ENCODE measurements at places on chromosomes 13 and 19.

DNA sequence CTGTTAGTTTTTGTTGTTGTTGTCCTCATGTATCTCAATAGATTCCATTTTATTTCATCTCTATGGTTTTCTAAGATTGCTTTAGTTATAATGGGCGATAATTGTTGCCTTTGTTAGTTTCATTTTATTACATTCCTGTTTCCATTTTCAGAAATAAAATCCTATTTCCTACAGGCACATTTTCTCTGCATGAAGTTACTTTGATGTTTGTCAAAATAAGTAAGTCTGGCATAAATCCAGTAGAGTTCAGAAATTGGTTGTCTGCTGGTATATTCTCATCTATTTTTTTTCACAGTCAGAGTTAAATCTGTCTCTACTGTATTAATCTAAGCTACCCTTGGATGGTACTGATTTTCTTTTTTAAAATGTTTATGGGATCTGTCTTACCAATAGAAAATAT is 204.1 kb downstream of the MYO16 start:
- no peak for DNase-seq

DNA sequence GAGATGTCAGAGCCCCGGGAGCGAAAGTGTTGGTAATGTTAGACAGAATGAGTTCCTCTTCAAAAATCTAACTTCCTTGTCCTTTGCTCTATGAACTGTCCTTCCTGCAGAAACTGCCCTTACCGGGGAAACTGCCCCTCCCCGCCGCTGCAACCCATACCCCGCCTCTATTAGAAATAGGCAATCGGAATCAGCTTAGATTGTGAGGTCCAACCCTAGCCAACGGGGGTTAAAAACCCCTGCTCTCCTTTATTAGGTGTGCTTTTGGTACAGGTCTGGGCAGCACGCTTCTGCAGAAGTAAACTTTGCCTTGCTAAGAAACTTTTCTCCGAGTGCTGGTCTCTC is 11.5 kb upstream of the CAPNS1 start:
- peak; percentile 75 for DNase-seq

DNA sequence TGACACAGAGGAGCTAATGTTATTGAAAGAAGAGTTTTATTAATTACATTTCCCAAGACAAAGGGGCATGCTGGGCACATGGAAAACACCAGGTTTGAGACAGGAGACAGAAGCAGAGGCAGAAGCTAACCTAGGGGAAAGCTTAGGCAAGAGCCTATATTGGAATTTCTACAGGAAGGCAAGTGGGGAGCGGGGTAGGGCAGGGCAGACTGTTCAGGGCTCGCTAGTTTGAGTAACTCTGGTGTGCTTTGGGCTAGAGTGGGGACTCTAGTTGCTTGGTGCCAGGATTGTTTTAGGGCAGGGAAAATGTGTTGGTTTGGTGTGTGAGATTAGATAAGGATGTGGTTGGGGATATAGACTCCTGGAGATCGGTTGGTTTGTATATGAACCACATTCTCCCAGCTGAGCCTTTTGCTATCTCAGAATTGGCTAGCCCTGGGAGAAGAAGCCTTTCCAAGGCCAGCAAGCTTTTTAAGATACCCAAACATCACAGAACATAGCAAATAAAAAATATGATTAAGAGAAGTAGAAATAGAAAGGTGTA is 8.4 kb upstream of the UFM1 start:
- no peak for DNase-seq

GRCh38 chr19:48274173-48274572 is 4.3 kb downstream of the ZNF114 start:
- no peak for DNase-seq

DNA sequence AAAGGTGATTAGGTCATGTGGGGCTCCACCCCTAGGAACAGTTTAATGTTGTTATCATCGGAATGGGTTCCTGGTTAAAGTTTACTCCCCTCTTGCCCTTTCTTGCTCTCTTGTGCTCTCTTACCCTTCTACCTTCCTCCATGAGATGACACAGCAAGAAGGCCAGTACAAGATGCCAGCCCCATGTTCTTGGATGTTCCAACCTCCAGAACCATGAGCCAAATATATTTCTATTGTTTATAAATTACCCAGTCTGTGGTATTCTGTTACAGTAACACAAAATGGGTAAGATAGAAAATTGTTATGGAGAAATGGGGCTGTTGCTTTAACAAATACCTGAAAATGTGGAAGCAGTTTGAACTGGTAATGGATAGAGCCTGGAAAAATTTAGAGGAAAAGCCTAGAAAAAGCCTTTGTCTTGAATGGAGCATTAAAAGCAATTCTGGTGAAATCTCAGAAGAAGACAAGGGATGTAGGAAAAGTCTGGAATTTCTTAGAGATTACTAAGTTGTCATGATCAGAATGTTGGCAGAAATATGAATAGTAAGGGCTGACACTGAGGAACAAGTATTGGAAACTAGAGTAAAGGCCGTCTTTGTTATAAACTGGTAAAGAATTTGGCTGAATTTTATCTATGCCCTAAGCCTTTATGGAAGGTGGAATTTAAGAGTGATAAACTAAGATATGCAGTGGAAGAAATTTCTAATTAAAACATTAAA is 53.5 kb upstream of the TSC22D1 start:
- DNase-seq = no peak

DNA sequence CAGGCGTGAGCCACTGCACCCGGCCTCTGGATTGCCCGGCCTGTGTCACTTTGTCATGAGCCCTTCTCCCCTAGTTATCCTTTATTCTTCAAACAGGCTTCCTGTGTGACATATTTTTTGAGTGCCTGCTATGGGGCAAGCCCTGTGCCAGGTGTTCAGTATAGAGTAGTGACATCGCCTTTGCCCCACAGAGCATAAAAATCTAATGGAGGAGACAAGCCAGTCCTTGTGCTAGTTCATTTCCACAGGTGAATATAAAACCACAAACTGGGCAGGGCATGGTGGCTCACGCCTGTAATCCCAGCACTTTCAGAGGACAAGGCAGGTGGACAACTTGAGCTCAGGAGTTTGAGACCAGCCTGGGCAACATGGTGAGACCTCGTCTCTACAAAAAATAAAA is 43.2 kb downstream of the BBC3 start:
- DNase-seq = no peak
